ENCODE measurements at places on chromosomes 11 and 22. TPM values are rescaled to one million over a fixed set of nuclear protein-coding genes. Genes with fewer than 3 reads are reported as not detected.
A peak's percentile ranks its signal among the peaks of the same experiment; 100 is the strongest.

Gene SMTNL1
- total RNA-seq = not detected

GRCh38 chr11:101777476-101777875 is 137.3 kb upstream of the CEP126 start:
- DNase-seq = peak; percentile 66

DNA sequence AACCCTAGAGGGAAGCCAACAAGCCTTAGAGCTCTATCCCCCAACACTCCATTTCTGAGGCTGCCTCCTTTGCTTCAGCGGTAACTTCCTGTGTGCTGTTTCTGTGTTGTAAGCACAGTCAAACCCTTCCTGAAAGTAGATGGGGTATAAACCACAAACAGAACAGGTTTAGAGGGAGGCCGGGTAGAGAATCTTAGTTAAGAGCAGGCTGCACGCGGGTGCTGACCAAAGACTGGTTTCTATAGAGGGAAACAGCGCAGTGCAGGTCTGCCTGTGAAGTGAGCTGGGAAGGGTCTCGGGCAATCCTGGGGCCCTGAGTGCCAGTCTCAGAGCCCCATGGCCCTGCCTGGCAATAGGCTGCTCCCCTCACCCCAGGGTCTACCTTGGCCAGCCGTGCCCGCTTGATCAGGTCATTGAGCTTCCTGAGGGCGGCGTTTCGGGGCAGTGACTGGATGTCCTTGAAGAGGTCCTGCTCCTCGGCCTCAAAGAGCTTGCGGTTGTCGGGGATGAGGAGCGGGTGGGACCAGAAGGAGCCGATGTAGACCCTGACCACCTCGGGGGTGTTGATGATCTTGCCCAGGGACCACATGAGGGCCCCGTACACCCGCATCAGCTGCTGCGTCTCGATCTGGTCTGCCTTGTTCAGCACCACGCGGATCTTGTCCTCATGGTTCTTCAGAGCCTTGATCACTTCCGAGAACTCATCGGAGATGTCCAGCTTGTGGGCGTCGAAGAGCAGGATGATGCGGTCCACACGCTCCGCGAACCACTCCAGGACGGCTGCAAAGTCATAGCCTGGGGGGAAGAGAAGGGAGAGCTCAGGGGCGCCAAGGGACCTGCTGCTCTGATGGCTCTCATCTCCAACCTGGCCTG is 15.3 kb upstream of the CDC42BPG start:
- no peak for DNase-seq

- DNase-seq = no peak
These were observed 21.1 kb upstream of the NECTIN1 start for GRCh38 chr11:119750056-119750455.

DNA sequence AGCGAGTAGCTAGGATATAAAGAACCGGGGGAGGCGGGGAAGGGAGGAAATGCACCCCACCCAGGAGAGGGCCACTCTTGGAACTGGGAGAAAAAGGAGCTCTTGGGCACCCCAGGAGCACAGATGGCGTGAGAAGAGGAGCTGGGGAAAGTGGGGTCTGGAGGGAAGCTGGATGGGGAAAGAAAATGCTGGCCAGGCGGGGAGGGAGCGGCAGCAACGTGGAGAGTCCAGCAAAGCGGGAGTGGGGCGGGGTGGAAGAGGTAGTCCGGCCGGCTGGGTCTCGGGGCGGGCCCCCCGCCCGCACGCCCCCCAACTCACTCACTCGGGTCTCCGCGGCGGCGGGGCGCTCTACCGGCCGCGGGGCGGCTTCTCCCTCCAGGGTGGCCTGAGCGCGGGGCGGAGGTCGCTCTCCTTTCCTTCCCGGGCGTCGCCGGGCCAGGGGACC is 522 bp downstream of the TOB2 start:
- DNase-seq = no peak

Gene DBX1
- total RNA-seq = not detected

Gene APOA5
- 0.77 TPM for total RNA-seq

GRCh38 chr22:23384923-23385677 is 195.0 kb downstream of the IGLL1 start:
- DNase-seq = no peak

- DNase-seq = no peak
These were observed 146.7 kb downstream of the AASDHPPT start for GRCh38 chr11:106224172-106224571.

Gene GRIA4
- 0.12 TPM for total RNA-seq

Gene MMP12
- total RNA-seq = 16.9 TPM

- DNase-seq = no peak
These were observed 1410.2 kb downstream of the BRD1 start for GRCh38 chr22:48417225-48418070.

DNA sequence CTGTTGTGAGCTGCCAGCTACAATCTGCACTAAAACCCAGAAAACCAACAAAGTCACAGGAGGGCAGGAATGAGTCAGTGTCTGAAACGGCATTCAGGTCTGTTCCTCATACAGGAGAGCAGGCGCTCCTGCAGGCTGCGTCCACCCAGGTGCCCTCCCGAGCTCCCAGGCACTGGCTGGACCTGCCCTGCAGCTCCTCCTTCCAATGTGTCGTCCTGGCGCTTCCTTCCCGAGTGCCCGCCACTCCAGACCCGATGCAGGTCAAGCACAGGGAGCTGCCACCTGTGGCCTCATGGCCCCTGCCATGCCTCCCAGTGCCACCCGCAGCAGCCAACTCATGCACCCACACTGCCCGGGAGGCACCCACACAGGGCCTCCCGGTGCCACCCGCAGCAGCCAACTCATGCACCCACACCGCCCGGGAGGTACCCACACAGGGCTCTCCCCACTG is 12.0 kb downstream of the BRD1 start:
- no peak for DNase-seq

Gene NXPE1
- total RNA-seq = not detected

- peak; percentile 74 for DNase-seq
These were observed 925 bp upstream of the KCNJ11 start for GRCh38 chr11:17389211-17389956.

Gene RPLP2
- total RNA-seq = 441 TPM

GRCh38 chr11:9285850-9286587 is 20.9 kb upstream of the DENND5A start:
- no peak for DNase-seq

GRCh38 chr11:77833302-77833701 is 12.4 kb downstream of the AAMDC start:
- DNase-seq = no peak

DNA sequence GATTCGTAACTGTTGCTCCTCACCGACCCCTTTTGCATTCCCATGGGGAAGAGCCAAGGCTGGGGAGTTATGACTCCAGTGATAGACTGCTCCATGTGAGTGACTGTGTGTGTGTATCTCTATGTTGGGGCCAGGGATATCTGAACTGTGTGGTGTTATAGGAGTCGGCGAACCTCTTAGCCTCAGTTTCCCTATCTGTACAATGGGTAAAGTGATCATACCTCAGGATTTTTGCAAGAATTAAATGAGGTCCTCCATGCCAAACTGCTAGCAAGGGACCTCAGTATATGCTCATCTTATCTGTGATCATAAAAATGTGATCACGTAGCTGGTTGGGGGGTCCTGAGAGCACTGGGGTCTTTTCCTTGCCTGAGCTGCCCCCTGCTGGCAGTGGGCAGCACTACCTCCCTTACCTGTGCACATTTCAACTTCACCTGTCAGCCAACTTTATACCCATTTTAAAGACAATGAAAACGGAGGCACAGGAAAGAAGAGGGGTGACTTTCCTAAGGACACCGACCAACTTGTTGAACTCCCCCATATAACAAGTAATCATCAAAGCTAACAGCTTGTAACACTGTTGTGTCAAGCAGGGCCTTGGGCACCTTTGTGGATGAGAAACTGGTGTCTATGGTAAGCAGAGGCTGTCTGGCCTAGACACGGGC is 1.4 kb upstream of the DPP3 start:
- no peak for DNase-seq

Gene UBQLNL
- 0.85 TPM for total RNA-seq

DNA sequence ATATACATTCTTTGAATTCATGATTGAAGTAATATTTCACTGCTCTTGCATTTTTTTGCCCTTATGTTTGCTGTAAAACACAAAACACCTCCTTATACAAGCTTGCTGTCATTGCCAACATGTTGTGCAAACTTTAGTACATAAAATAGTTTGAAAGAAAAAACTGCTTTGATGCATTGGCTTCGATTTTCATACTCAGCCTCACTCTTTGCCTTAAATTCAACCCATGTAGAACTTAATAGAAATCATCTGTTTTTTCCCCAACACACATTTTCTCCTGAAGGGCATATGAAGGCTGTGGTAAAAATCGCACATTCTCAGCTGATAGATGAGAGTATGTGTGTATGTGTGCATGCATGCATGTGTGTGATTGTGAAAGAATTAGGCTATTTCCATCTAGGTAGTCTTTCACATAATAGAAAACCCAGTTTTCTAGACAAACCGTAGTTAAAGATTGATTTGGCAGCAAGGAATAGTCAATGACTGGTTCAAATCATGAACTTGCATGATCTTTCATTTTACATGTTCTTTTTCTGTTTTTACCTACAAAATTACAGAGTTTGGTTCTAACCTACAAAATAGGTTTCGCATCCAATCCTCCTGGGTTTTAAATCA is 72.8 kb upstream of the MTMR2 start:
- DNase-seq = peak; percentile 79

DNA sequence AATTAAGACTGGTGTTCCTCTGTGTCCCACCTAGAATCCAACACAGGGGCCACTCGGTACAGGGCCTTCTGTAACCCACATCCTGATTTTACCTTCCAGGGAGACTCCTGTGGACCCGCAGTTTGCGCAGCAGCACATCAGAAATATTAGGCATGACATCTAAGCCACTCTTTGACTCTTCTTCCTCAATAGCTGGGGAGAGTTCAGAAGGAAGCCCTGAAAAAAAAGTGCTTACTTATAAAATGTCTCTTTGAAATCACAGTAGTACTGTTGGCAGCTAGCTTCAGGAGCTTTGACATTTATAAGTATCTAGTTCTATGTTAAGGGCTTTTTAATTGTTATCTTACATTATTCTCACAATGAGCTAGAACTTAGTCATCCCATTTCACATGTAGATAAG is 41.2 kb upstream of the LYVE1 start:
- DNase-seq = no peak

DNA sequence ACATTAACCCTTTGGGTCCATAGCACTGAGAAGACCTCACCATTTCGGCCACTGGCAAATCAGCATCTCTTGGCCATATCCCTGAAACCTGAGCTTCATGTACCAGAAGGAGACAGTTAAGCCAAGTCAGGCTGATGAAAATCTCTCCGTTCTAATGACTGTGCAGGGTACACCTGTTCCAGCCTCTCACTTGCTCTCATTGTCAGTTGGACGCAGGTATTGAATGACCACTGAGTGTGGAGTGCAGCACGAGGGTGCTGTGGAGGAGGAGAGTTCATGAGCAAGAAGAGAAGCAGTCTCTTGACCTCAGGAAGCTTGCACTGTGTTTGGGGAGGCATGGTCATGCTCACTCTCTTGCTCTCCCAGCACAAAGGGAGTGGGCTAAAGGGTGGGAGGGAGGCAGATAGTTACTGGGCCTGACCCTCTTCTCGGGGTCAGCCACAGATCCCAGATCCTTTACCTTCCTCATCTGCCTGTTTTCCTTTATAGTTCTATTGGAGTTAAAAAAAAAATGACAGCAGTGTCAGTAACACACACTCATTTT is 65.2 kb downstream of the ZBTB16 start:
- no peak for DNase-seq

Gene CRYAB
- 12.0 TPM for total RNA-seq

- no peak for DNase-seq
These were observed 1122.3 kb downstream of the LRRC4C start for GRCh38 chr11:40337118-40337517.

DNA sequence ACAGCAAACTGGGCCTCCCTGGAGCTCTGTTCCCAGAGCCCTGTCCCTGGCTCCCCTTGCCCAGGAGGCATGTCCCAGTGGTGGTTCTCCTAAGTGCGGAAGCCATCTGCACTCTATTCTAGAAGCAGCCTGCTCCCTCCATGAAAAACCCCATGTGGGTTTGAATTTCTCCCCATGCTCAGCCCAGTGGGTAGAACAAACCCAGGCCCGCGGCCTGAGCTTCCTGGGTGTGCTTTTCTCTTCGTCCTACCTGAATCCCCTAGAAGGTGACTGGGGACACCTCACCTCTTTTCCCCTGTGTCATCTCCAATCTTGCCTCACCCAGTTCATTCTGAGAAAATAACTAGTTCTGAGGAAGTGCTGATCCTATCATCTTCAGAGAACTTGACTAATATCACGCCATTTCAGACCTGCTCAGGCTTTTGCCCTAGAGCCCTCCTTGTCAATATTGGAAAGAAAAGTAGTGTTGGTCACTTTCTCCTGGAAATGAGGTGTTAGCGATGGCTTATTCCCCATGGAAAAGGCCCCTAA is 15.9 kb downstream of the IL10RA start:
- DNase-seq = no peak

DNA sequence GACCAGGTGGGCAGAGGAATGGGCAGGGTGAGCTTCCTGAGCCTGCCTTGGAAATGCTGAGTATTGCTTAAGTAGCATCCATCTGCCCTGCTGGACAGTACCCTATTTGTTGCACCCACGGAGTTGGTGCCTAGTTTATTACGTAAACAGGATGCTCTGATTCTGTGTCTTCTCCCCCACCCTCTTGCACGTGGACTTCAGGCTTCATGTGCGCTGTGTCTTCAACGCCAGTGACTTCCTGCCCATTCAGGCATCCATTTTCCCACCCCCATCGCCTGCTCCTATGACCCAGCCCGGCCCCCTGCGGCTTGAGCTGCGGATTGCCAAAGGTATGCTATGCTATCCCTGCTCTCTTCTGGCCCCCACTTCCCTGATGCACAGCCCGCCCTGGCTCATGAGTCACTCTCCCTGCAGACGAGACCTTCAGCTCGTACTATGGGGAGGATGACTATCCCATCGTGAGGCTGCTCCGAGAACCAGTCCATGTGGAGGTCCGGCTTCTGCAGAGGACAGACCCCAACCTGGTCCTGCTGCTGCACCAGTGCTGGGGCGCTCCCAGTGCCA is 5.7 kb downstream of the ZP1 start:
- DNase-seq = no peak

GRCh38 chr11:27619763-27620335 is 80.4 kb downstream of the BDNF start:
- DNase-seq = no peak

- DNase-seq = peak; percentile 77
These were observed 5.8 kb upstream of the MIEF1 start for GRCh38 chr22:39496131-39496838.

DNA sequence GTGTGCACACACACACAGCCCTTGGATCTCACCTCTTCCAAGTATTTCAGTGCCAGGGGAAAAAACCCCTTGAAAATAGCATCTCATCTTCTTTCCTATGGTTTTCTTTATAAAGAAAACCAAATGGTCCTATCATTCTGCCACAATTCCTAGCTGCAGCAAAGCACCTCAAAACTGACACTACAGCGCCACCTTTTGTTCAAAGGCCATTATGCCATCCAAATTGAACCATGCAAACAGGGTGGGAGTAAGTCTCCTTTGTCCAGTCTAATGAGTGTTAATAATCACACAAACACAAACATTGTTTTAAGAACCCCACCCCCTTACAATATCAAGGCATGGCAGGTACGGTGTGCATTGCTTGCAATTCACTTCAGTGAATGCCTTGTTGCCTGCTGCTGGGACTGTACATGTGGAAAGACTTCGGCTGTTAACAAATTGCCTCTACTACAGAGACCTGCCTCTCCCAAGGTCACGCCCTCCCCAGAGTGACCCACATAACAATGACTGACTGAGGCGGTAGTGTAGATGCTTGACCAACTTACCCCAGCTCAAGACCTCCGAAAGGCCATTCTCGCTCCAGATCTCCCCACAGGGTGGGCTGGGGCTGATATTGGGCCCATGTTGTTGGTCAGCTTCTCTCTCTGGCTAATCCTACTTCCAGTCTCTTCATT is 31.7 kb downstream of the FAM181B start:
- peak; percentile 65 for DNase-seq

Gene PNPLA3
- 0.88 TPM for total RNA-seq
